Uterus (tissue), 4 donors: ENCODE measurements at places on chromosomes 16 and 17.

- DNase-seq, result peak; percentile 69
Measured at GRCh38 chr17:65712383-65713267, 151.2 kb upstream of the AXIN2 start.

GRCh38 chr17:27663936-27664605 is 33.1 kb downstream of the LGALS9 start:
- peak; percentile 3 for DNase-seq

DNA sequence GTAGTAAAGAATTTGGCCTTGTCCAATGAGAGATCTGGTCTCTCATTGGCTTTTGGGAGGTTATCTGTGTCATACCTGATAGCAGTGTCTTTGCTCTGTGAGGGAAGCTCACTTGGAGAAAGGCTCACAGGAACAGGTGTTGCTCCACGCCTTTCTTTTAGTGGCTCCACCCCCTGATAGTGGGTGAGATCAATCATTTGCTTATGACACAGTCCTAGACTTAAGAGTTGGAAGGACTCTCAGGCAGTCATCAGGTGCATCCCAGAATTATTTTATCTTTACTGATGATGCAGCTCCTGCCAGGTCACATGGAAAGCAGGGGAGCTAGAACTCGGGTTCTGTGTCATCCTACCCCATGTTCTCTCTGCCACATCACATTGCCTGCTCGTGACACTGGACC is 59.3 kb downstream of the CENPV start:
- no peak for DNase-seq

GRCh38 chr16:25138130-25138529 is 26.6 kb downstream of the LCMT1 start:
- no peak for DNase-seq

DNA sequence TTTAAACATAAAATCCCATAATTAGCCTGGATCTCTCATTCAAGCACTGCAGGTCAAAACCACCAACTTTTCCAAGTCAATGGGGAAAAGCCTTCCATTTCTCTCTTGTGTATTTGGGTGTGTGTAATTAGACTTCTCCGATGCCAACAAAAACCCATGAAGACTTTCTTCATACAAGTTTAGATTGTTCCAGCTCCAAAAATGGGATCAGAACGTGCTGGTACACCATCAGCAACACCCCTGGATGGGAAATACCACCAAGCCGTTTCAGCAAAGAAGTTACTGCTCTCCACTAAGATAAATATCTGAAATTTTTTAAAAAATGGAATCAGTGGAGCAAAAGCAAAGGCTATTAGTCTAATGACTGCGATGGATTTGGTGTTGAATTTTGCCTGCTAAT is 837.3 kb upstream of the SOX9 start:
- DNase-seq, result no peak

DNA sequence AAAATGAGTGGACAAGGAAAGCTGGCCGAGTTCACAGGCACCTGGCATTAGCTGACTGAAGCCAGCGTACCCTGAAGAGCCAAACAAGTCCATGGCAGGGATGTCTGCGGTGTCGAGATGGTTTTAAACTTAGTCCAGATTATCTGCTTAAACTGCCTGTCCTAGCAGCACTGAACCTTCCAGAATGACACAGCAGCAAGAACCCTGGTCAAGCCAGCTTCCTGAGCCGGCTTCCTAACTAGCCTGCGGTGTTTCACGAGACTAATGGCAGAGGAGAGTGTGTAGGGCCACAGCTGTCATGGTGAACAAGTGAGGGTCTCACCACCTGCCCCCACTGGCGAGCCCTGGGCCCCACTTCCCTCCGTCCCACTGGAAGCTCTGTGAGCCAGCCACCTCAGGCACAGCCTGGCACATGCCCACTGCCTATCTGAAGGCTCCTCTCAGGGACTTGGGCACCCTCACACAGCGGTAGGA is 28.8 kb upstream of the MTSS2 start:
- no peak for DNase-seq

GRCh38 chr17:74369665-74370490 is 2.6 kb downstream of the GPR142 start:
- DNase-seq, result no peak

DNA sequence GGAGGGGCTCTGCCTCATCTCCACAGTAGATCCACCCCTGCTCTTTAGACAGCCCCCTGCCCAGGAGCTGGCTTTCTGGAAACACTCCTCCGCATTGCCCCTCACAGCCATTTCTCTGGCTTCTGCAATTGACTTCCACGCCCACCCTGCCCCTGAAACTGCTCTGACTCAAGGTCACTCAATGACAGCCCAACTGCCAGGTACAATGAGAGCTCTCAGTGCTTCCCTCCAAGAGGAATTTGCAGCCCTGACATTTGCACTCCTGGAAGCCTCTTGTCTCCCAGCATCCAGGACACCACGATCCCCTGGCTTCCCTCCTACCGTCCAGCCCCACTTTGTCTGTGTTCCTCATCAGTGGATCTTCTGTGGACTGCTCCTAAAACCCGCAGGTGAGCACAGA is 421.5 kb downstream of the SOX9 start:
- no peak for DNase-seq

DNA sequence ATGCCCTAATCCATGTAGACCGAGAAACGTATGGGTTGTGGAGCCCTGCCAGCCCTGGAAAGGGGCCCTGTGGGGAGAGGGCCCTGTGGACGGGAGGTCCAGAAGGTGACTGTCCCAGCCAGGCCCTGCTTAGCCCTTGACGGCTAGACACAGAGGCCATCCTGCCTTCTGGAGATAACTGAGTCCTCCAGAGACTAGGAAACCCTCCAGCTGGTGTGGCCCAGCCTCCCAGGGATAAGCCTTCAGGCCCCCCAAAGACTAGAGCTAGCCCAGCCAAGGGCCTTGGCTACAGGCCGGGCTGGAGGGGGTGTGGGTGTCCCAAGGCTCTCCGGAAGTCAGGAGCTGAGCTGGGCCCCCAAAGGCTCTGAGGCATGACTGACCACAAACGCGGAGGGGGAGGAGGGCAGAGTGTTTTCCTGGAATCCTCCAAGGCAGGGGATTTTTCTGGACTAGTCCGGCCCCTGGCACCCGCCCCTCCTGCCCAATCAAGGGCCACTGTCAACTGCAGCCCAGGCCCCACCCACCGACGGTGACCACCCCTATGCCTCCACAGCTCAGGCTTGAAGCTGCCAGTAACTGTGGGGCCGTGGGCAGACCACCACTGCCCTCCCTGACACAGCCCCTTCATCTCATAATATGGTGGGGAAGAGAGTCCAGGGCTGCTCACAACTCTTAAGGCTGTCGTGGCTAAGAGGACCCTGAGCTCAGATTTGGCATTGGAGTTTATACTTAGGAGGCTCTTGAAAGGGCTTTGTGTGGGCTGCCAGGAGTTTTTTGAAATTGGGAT is 885 bp upstream of the VASN start:
- DNase-seq, result peak; percentile 76

GRCh38 chr16:11258553-11259492 is 2.8 kb upstream of the SOCS1 start:
- DNase-seq, result peak; percentile 40

- no peak for DNase-seq
Measured at GRCh38 chr16:55323637-55324271, at the start of gene IRX6. Gene IRX6, plus strand, starts transcription at chr16:55324203. Its CDS starts 889 bp downstream, at chr16:55325092.

- DNase-seq, result no peak
Measured at GRCh38 chr17:57296231-57296630, 39.9 kb downstream of the MSI2 start.

DNA sequence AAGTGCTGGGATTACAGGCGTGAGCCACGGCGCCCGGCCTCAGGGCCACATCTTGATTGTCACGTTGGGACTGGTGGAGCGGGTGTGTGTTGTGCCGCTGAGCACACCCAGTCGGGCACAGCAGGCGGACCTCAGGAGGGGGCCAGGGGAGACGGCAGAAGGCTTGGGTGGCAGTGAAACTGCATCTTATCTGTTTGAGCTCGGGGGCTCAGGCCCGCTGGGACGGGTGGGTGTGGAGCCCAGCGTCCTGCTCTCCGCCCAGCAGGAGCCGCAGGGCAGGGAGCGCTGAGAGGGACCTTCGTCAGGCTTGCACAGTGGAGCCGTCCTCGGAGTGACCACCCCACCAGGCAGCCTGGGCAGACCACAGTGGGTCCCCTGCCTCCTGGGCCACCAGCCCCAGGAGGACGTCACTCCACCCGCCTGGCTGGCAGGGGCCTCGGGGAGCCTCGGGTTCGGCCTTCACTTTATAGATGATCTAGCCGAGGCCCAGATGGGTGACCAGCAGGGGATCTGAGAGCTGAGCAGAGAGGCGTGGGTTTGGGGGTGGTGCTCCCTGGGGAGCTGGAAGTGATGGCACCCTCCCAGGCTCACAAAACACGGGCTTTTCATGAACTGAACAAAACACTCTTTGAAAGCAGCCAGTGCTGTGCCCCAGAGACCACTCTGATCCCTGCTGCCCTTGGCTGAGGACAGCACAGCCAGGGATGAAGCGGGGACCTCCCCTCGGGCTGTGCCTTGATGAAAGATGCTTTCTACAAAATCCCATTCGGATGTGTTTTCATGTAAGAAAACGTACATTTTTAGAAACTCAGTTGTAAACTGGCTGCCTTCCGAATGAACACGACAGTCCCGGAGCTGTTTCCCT is 181.1 kb downstream of the SEC14L1 start:
- DNase-seq, result peak; percentile 39

GRCh38 chr16:30949650-30950515 is 1.0 kb downstream of the ORAI3 start:
- peak; percentile 81 for DNase-seq

DNA sequence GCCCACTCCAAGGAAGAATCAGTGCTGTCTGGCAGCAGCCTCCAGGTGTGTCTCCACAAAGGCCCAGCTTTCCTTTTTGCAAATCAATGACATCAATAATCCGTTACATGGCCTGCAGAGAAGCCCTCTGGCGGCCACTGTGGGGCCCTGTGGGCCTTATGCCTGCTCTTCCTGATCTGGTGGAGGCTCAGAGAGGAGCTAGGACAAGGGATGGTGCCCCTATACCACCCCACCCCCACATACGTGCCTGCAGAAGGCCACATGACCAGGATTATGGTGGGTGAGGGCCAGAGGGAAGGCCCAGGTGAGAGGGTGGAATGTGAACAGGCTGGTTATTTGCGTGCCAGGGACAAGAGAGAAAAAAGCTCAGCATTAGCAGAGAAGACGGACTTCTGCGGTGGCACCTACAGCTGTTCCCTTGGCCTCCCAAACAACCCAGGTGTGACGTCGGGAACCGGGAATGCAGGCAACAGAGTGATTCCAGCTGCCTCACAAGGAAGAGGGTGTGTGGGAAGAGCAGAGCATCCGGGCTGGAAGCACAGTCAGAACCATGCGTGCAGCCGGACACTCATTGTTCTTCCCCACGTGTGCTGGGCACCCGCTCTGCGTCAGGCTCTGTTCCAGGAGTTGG is 22.5 kb downstream of the EIF4A3 start:
- no peak for DNase-seq

- DNase-seq, result no peak
Measured at GRCh38 chr16:12570046-12570618, 233.6 kb downstream of the CPPED1 start.

DNA sequence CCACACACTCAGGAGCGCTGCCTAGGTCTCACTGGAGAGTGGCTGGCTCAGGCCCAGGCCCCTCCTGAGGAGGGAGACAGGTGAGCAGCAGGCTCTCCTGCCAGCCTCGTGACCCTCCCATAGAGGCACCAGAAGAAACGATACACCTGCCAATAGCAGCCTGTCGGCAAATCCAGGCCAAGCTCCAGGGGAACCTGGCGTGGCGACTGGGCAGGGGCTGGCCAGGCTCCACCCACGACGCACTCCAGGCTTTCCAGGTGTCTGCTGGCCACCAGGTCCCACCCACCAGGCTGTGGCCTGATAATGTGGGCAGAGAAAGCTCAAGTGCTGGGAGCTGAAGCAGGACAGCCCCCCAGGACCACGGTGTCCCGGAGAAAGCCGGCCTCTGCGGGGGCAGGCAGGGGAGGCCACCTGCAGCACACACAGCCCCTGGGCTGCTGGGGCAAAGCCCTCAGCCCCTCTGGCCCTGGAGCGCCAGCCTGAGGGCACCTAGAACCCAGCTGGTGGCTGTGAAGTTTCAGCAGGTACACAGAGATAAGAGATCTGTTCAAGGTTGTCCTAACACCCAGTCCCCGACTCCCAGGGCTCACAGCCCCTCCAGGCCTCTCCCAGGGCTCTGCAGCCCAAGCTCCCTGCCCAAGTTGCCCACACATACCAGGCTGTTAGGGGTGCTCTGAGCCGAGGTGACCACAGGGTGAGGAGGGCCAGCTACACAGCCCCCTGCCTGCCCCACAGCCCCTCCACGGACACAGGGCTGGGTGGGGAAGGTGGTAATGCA is 2.4 kb downstream of the PGAP6 start:
- DNase-seq, result no peak
